ENCODE measurements at places on chromosomes 5 and 9.

DNA sequence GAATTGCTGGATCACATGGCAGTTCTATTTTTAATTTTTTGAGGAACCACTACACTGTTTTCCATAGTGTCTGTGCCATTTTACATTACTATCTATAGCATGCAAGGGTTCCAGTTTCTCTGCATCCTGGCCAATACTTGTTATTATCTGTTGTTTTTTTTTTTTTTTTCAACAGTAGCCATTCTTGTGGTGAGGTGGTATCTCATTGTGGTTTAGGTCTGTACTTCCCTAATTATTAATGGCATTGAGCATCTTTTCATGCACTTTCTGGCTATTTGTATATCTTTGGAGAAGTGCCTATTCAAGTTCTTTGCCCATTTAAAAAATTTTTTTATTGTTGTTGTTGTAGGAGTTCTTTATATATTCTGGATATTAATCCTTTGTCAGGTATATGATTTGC, 97.7 kb downstream of the GDNF start:
- DNase-seq, result no peak

GRCh38 chr9:97577051-97577450, 56.1 kb downstream of the TSTD2 start:
- DNase-seq, result no peak

GRCh38 chr5:38249812-38250211, 8.5 kb upstream of the EGFLAM start:
- DNase-seq, result no peak

DNA sequence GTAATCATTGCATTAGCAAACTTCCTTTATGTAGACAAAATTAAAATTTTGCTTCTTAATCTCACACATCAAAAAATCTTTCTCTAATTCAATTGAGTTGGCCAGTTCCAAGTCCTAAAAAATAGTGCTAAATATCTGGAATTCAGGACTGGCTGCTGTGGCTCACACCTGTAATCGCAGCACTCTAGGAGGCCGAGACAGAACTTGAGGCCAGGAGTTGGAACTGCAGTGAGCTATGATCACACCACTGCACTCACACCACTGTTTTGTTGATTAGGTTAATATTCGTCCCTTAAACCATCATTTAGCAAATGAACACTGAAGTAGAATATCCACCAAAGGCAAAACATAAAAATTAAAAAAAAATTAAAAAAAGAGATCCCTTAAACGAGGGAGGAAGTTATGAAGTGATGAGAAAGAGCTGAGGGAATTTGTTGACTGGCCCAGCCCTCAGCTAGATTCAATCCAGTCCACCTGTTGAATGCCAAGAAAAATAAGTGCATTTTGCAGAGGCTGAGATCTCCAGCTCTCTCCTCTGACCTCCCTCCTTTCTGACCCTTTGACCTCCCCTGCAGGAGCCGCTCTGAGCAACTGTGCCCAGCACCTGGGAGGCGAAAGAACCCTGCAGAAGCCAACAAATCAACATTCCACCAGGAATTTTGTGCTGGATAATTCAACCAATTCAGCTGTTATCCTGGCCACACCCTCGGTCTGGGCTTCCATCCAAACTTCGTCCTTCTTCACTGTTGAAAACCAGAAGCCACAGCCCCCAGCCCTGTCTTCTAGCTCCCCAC, 96.8 kb downstream of the OR2K2 start:
- DNase-seq, result no peak

DNA sequence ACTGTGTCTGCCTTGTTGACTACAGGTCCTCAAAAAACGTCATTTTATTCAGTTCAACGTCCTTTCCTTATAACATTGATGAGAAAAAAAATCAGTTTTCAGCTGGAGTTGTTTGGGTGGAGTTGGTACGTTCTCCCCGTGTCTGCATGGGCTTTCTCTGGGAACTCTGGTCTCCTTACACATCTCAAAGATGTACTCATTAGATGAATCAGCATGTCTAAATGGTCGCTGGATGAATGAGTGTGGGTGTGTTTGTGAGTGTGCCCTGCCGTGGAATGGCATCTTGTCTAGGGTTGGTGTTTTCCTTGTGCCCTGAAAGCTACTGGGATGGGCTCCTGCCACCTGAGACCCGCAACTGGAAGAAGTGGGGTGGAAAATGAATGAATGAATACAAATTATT, 30.1 kb downstream of the EGR1 start:
- DNase-seq, result no peak

GRCh38 chr5:131943916-131944315, 1.5 kb downstream of the MEIKIN start:
- DNase-seq, result no peak

DNA sequence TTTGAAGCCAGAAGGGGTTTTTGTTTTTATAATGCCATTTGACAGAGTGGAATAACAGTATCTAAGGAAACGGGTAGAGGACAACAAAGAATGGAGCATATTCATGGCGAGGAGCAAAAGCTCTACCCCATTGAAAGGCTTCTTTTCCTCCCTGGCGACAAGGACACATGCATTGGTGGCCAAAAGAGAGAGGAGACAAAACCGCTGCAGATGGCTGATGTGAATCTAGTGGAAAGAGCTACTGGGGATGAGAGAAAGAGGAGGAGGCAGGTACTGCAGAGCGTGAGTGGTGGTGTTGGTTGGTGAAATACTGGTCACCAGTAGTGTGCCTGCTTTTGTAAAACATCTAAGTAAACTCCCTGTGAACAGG, 491 bp downstream of the APC start:
- no peak for DNase-seq

DNA sequence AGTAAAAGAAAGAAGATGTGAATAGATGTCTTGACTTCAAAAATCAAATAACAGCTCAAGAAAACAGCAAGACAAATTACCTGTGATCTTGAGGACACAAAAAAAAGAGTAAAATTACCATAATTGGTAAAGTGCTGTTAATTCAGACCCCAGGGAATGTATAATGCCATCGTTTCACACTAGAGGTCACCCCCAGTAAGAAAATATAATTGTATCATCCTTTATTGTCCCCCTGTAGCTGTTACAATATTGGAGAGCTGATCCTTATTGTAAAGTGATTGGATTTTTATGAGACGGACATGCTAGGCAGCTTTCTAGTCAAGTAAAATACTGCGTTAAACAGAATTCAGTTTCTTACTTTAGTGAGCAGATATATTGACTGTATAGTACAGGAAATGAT, 377.0 kb downstream of the TLE1 start:
- DNase-seq, result no peak

- DNase-seq, result no peak
These were observed 109.8 kb downstream of the KIAA0825 start for GRCh38 chr5:94508461-94509148.

DNA sequence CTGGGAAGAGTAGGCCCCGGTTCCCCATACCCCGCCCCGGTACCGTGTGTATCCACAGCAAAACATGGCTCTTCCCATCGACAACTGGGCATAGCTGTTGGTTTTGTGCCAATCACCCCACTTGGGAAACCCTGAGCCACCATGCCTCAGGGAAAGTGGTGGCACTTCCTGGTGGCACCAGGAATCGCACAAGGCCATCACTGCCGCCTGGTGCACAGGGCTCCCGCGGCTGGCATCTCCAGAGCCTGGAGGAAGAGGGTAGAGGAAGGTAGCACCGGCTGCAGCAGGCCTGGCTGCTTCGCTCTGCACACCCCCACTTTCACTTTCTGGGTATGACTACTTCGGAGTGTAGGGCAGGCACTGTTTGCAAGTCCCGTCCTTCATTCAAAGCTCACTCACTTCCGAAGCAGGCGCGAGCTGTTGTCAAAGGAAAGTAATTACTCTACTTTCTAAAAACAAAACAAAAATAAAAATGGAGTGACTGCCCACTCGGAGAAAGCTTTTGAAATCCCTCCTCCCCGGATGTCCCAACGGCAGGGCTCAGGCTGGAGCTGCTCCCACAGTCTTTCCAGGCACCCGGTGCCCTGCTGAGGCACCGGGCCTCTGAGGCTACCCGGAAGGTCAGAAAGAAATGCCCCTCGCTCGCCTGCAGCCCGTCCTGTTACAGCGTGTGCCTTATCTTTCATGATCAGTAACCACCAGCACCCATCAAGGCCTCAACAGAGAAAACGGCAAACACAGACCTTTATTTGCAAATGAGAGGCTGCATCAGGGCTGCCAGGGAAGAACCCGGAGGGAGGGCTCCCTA, 2.0 kb downstream of the BRD3 start:
- no peak for DNase-seq

DNA sequence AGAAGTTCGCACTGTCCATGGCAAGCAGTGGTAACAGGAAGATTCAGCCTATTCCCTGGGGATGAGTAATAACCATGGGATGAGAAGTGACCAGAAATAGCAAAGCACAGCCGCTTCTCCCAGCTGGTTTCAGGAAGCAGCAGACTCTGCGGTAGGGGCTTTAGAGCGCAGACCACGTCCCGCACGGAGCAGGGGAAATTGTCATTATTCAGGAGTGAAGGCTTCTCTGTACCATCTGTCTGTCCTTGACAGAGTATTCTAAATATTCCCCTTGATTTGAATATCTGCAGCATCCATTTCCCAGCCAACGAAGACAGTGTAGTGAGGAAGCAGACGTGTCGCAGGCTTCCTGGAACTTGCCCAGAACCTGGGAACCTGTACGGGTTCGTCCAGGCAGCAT, 159.6 kb downstream of the NXNL2 start:
- no peak for DNase-seq

- DNase-seq, result no peak
These were observed 34.0 kb downstream of the DAPK1 start for GRCh38 chr9:87531370-87532295.

DNA sequence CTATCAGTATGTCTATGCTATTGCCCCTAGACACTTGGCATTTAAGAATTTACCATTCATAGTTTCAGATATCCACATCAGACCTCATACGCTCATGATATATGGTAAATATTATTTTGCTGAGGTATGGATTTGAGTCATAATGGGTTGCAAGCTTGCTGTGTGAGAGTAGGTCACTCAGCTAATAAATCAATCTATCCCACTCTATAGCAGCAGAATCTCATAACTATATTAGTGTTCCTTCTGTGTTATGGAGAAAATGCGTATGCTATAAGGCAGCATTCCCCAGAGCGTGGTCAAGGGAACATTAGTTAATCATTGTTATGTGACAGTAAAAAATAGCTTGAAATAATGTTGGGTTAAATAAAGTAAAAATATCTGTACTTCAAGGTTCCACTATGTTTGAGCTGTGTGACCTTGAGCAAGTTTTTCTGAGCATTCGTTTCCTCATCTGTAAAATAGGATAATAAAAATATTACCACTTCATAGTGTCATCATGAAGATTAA, 7.7 kb downstream of the TRIM32 start:
- DNase-seq, result no peak

DNA sequence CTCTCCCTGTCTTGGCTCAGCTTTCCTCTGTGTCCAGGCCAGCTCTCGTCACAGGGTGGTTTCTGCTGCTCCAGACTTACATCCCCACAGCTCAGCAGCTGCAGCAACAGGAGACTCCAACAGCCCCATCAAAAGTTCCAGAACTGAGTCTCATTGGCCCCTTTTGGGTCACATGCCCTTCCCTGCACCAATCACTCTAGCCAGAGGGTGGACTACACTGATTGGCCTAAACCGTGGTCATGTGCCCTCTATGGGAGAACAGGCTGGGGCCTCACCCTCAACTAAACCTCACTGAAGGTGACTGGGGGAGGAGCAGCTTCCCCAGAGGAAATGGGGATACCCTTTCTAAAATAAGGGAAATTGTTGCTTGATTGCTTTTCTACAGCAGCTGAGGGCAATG, 44.4 kb upstream of the CPLX2 start:
- no peak for DNase-seq

DNA sequence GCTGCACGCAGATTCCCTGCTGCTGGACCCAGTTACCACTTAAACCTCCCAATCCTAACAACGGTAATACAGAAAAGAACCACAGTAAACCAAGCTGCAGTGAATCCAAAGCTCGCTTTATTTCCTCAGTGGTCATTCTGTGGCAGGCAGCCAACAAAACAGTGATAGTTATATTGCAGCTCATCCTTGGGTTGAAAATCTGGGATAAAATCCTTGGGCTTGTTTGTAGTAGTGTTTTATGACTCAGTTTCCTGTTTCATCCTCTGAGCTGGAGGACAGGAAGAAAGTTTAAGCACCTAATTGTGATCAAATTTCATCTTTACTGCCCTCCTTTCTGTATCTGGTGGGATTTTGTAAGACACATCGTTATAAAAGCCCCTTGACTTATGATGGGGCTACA, 31.4 kb downstream of the HMGCR start:
- DNase-seq, result no peak

DNA sequence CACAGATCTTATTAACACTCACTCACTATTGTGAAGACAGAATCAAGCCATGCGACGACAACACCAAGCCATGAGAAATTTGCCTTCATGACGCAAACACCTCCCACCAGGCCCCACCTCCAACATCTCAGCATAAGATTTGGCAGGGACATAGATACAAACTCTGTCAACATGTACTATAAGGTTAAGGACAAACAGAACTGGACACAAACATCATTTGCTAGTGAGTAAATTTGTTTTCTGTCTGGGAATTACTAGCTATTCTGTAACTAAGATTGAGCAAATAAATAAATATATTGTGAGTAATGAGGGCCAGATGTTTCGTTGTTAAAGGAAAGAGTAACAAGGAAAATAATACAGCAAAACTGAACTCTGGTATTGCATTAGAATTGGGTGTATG, 15.7 kb upstream of the KCNN2 start:
- DNase-seq, result no peak

GRCh38 chr5:174725991-174726601, 1.7 kb downstream of the MSX2 start:
- DNase-seq, result no peak

DNA sequence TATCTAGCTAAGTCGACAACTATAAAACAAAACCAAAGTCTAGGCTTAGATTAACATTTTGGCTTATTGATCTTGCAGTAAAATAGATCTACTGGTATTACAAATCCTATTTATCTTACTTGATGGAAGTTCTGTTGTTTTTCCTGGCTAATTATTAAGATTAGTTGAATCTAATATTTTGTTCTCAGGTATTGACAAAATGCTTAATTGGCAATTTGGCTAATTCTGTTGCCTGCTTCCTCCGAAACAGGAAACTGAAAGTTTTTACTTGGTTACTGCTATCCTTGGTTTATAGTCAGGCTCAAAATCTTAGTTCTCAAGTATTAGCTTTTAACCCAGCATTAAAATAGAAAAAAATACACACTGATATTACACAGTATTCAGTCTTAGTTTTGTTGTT, 820.5 kb downstream of the NR2F1-AS1 start:
- DNase-seq, result no peak

- no peak for DNase-seq
These were observed 19.6 kb downstream of the FBXO38 start for GRCh38 chr5:148403344-148403743.

DNA sequence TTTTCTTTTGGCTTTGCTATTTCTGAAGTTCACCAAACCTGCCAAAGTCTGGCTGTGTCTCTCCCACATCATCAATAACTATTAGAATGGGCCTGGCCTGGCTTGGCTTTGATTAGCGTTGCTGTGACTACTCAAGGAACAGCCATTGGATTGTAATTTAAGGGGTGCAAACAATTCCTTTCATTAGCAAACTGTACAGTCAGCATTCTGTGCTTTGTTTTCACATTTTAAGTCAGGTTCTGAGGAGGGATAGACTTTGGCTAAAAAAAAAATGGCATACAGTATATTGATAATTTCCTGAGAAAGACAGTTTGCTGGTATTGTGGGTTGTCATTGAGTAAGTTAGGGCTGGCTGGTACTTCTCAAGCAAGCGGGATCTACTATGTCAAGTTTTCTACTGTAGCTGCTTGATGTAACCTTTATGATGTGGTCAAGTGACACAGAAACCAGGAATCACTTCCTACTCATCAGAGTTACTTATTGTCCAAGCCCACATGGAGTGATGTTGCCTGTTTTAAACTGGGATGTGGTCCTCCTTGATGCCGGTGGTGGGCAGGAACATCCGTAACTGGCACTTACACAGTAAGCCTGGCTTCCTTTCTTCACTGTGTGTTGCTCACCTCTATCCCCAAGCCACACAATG, 161.4 kb downstream of the CD180 start:
- no peak for DNase-seq

GRCh38 chr5:163670036-163670435, 164.6 kb downstream of the MAT2B start:
- no peak for DNase-seq
